ENCODE measurements at places on chromosomes 2 and 18.

- DNase-seq = no peak
Measured at GRCh38 chr2:102059151-102059550, 67.4 kb downstream of the IL1R2 start.

DNA sequence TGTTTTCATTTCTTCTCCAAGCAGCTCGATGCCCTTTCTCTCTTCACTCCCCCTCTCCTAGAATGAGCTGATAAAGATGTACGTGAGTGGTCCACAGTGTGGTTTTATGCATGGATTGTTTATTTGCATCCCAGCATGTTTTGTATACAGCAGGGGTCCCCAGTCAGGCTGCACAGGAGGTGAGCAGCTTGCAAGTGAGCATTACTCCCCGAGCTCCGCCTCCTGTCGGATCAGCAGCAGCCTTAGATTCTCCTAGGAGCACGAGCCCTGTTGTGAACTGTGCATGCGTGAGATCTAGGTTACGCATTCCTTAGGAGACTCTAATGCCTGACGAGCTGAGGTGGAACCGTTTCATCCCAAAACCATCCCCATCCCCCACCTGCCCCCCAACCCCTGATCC is 262.6 kb downstream of the AGAP1 start:
- no peak for DNase-seq

DNA sequence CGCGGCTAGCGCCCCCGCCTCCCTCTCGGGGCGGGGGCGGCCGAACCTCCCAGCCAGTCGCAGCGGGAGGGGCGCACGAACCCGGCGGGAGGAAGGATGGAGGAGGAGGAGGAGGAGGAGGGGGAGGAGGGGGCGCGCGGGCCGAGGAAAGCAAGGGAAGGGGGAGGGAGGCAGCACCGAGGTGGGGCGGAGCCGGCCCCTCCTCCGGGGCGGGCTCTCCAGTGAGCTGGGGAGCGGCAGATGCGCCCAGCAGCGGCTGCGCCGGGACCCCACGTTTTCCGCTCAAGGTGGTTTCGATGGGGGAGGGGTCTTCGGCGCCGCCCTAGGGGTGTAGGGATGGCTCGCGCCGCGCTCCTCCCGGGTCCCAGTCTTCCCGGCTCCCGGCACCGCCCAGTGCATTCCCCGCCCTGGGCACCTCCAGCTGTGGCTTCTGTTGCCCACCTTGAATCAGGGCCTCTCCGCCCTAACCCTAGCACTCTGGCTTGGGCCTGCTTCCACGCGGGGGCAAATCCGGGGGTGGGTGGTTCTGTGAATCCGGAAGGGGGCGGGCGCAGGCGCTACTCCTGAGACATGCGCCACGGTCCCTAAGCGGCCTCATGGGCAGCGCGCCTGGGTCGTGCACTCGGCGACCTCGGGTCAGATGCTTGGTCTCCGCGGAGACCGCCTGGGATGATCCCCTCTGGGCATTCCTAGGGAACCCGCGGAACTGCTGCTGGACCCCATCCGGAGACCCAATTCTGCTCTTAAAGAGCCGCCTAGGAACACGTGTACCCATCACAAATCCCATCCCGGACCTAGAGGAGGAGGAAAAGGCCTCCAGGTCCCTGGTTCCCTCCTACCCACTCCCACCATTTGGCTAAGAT is at the start of gene FBXO41:
TSS of gene FBXO41 (minus strand) at position 183 of the 863 bp plus-strand sequence. CDS start 14,848 bp downstream, outside the sequence.
- peak; percentile 41 for DNase-seq

DNA sequence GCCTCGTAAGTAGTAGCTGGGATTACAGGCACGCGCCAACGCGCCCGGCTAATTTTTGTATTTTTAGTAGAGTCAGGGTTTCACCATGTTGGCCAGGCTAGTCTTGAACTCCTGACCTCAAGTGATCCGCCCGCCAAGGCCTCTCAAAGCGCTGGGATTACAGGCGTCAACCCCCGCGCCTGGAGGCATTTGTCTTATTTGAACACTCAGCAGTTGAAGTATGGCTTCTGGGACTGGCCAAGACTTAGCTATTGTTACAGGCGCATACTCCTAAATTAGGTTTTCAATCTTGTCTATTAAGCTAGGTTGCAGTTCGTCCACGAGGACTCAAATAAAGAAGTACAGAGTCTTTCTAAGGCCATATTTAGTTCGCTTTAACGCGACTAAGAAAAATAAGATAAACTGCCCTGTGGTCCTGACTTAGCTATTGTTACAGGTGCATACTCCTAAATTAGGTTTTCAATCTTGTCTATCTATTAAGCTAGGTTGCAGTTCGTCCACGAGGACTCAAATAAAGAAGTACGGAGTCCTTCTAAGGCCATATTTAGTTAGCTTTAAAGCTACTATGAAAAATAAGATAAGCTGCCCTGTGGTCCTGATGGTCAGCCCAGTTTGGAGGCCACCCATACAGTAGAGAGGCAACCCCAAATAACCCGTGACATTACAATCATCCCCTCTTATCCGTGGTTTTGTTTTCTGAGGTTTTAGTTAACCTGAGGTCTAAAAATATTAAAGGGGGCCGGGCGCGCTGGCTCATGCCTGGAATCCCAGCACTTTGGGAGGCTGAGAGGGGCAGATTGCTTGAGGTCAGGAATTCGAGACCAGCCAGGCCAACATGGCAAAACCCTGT is 20.8 kb upstream of the MTA3 start:
- no peak for DNase-seq
